Posterior cingulate gyrus (tissue), 11 donors: ENCODE measurements at places on chromosomes 16 and 17.
A peak's percentile ranks its signal among the peaks of the same experiment; 100 is the strongest.

GRCh38 chr16:69260506-69260905 lies 50.6 kb upstream of the VPS4A start:
- DNase-seq = no peak

DNA sequence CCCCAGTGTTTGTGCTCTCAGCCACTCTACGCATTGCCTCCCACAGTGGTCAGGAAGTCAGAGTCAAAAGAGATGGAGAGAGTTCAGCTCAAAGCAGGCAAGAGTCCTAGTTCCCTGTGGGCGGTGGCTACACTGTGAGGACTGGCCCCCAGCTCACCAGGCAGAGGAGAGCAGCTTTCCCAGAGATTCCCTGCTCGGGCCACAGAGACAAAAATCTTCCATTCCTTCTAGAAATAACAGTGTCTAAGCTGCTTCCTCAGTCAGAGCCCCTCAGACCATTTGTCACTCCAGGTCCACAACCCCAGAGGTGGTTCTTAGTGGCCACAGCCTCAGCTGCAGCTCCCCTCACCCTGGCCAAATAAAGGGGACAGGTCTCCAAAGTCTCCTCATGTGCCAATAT lies 263.0 kb upstream of the RPL38 start:
- DNase-seq = no peak

DNA sequence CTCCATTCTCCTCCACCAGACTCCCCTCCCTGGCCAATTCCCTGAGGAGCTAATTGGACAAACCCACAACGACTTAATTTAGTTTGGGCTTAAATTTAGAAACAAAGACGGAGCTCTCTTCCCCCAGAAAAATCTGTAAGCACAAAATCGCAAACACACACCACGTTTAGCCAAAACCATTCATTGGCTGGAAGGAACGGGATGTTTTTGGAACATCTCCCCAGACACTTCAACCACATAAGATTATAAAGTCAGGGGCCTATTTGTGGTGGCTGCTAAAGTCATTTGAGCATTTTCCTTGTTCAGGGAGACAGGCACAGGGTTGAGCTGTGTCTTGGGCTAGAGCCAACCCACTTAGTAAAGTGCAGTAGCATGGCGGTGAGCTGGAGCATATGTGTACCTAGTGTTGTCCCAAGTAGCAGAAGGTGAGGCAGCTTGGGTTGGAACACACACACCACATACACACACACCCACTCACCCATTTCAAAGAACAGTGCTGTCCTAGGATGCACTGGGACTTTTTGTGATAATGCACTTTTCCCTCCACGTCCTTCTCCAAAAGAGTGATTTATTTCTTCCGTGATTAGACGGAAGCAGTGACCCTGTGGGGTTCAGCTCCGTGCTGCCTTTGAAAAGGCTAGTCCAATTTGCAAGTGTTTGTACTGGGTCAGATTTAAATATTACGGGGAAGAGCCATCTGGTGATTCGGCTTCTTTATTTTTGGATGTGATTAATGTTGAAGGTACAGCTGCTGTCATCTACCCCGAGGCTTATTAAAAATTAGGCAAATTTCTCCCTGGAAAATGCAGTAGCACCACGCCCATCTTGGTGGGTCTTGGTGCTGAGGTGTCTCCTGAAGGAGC lies 32.2 kb downstream of the ELAC2 start:
- DNase-seq = peak; percentile 63

GRCh38 chr17:29180034-29180787 lies at the start of gene MYO18A:
Gene MYO18A, minus strand, starts transcription at chr17:29180398. Its CDS starts 13,458 bp downstream, at chr17:29166940.
- DNase-seq = peak; percentile 80

DNA sequence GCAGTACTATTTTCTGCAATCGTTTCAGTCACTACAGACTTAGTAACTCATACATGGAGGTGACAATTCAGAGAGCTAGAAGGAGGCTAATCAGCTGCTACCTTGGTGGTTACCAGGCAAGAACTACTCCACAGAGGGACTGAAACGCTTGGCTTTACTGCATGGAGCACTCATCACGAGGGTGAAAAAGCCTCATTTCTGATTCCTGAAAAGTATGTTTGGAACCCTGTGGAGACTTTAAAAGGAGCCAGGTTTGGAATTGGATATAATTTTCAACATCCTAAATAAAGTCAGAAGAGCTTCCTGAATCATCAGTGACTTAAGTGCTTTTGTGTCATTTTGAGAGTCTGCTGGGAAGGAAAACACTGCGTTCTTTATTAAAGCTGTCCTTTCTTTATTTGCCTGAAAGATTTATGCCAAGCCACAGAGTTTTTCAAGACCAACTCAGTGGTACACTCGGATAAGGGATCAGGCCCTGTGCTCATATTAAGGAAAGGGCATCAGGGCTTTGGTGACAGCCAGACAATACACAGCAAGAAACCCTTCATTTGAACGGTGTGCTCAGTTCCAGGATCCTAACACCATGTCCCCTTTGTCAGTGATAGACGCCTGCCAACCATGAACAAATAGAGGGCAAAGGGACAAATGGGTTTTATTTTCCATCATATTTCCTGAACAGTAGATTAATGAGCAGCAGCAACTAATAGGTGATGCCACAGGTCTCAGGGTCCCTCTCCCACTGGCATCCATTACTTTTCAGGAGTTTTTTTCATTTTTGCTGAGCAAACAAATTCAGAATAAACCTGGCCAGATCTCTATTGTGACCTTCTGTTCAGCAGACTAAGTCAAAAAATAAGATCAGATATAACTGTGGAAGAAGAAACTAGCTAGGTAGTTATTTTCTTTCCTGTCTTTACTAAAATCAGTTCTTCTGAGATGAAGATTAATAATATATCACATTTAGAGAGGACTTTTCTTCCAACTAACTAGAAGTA lies 80.5 kb upstream of the CLEC18B start:
- DNase-seq = no peak

GRCh38 chr17:72022328-72023275 lies 98.2 kb upstream of the SOX9 start:
- no peak for DNase-seq

DNA sequence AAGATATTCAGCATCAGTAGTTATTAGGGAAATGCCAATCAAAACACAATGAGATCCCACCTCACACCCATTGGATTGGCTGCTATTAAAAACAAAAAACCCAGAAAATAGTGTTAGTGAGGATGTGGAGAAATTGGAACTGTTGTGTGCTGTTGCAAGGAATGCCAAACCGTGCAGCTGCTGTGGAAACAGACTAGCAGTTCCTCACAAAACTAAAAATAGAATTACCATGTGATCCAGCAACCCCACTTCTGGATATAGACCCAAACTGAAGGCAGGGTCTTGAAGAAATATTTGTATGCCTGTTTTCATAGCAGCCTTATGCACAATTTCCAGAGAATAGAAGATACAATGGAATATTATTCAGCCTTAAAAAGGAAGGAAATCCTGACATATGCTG lies 46.0 kb downstream of the FOXK2 start:
- no peak for DNase-seq

DNA sequence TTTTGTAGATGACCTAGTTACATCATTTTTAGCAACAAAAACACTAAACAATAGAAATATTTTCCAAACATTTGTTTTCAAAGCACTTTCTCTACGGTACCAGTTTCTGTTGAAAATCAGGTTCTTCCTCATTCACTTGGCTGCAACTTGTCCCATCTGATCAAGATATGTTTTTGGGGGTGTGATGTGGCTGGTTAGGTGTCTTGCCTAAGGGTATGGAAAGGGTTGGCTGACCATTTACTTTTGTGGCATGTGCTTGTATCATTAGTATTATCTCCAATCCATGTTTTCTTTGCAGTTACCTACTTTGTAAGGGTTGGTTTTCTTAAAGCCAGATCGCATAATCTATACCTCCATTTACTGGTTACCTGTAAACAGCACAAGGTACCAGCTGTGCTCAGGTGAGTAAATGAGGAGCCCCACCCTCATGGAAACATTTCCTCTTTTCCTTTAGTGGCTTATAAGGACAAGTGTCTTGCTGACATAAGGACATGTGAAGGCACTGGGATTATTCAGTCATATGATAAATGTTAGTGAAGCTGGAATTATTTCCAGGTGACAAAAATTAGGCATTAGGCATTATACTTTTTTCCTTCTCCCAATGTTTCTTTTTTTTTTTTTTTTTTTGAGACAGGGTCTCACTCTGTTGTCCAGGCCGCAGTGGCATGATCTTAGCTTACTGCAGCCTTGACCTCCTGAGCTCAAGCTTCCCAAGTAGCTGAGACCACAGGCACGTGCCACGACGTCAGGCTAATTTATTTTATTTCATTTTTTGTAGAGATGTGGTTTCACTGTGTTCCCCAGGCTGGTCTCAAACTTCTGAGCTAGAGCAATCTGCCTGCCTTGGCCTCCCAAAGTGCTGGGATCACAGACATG lies 162.0 kb downstream of the CCDC182 start:
- DNase-seq = no peak

DNA sequence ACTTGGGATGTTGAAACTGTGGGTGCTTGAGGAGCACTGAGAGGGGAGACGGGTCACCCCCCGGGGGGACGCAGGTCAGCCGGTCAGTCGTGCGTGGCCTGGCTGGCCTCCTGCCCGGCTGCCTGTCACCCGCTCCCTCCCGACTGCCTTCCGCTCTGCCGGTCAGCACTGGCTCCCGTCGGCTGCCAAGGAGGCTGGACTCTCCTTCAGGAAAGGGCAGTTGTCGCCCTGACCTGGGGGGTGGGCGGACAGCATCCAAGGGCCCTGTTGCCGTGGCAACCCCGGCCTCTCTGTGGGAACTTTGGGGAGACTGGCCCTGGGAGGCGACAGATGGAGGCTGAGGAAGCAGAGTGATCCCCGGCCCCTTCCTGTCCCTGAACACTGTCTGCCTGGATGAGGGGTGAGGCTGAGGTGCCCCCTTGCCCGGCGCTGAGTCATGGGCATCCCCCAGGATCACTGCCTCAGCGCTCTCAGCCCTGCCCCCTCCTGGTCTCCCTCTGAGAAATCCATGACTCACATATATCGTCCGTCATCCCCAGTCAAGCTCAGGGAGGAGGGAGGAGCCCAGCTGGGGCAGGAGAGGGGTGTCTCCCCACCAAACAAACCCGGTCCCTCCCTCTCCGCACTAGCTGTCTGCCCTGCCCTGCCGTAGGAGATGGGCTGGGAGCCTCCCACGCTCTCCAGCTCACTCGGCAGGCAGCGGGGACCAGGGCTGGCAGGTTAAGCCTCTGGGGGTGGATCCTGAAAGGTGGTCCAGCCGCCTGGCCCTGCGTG lies at the start of gene ADGRG1:
ADGRG1 (plus strand) TSS at position 623 of the 774 bp plus-strand sequence. CDS start 21,658 bp downstream, outside the sequence.
- peak; percentile 69 for DNase-seq

DNA sequence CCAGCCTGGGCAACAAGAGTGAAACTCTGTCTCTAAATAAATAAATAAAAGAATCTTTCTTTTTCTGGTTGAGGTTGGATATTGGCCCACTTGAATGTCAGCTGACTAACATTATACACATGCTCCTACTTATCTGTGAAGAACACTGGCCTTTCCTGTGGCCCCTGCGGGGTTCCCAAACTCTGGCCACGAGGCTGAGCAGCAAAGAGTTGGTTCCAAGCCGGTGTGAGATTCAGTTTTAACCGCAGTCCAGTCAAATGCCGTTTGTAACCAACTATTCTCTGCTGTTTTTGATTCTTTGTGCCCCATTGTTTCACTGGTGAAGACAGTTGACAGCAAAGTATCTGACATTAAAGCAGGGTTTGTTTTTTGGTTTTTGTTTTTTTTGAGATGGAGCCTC lies 11.2 kb downstream of the ETV4 start:
- DNase-seq = no peak

GRCh38 chr16:84917492-84917891 lies 93.8 kb downstream of the ZDHHC7 start:
- no peak for DNase-seq

DNA sequence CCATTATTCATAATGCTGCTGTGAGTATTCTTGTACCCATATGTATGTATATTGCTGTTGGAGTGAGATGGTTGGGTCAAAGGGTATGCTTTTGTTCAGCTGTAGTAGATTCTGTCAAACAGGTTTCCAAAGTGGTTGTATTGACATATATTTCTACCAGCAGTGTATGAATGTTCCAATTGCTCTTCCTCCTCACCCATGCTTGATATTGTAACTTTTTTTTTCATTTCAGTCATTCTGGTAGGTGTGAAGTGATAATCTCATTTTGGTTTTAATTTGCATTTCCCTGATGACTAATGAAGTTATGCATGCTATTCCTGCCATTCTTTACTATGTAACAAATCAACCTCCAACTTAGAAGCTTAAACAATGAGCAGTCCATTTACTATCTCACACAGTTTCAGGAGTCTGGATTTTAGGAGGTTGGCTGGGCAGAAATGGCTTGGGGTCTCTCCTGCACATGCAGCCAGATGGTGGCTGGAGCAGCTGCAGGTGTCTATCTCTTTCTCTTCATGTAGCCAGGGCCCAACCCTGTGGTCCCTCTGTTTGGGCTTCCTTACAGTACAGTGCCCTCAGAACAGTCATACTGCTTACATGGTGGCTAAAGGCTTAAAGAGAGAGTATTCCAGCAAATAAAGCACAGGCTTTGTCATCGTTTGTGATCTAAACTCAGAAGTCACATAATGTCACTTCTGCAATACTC lies 21.2 kb downstream of the ERAL1 start:
- no peak for DNase-seq

GRCh38 chr17:63476459-63476853 lies 405 bp upstream of the ACE start:
- no peak for DNase-seq

DNA sequence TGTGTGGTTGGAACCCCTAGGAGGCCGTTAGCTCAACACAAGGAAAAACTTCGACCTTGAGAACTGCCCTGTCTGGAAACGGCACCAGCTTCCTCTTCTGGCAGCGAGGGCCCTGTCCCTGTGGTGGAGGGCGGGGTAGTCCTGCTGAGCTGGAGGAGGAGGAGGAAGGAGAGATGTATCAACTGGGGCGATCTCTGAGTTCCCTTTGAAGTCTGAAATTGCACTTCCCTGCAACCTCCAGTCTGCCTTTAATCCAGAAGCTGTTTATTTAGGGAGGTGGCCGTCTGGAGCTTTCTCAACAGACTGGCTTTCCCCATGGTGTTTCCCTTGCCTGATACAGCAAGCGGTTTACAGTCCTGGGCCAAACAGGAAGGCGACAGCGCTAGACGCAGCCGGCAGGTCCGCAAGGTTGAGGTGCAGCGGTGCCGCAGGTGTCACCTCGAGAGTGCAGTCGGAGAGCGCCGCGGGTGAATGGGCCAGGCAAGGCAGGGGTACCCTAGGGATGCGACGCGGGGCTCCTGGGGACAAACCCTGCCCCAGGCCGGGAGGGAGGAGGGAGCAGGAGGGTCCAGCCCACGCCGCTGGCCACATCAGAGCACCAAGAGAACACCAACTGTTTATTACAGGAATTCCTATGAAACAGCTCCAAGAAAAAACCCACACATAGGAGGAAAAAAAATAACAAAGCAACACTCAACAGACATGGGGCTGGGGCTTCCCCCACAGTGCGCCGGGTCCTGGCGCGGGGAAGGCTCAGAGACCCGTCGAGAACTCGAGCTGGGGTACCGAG lies 11.4 kb upstream of the MRPS23 start:
- DNase-seq = no peak

- DNase-seq = no peak
These were observed 339.9 kb downstream of the SEC14L1 start for GRCh38 chr17:77480509-77481215.

GRCh38 chr16:10045291-10045775 lies 136.9 kb downstream of the GRIN2A start:
- no peak for DNase-seq
